AG08396 (cell line): ENCODE measurements at places on chromosomes 1 and 21.

DNA sequence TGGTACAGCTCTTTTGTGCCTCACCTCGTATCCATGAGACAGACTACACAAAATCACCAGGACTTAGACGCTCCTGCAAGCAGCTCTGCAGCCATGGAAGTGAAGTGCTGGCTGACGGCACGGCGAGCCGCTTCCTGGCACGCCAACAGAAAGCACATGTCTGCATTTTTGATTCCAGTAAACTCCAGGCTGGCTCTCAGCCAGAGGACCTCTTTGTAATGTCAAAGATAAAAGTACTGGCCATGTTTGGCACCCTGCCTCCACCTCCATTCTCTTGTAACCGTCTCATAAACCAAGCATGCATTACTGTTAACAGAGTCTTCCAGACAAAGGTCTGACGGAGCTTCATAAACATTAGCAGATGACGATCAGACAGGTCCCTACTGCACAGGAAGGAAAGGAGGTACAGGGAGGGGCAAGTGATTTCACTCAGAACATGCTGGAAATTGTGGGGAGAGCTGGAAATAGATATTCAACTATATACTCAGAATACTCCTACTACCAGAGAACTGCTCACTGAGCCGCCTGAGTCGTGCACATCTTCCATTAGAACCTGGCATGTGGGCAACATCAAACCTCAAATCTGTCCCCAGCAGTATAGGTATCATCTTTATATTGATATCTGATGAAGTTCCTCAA is 632.0 kb downstream of the SMYD3 start:
- peak; percentile 76 for DNase-seq

GRCh38 chr21:37430184-37430821 is 63.7 kb downstream of the DYRK1A start:
- DNase-seq = no peak

GRCh38 chr21:24093032-24093431 is 1514.2 kb downstream of the MRPL39 start:
- no peak for DNase-seq

DNA sequence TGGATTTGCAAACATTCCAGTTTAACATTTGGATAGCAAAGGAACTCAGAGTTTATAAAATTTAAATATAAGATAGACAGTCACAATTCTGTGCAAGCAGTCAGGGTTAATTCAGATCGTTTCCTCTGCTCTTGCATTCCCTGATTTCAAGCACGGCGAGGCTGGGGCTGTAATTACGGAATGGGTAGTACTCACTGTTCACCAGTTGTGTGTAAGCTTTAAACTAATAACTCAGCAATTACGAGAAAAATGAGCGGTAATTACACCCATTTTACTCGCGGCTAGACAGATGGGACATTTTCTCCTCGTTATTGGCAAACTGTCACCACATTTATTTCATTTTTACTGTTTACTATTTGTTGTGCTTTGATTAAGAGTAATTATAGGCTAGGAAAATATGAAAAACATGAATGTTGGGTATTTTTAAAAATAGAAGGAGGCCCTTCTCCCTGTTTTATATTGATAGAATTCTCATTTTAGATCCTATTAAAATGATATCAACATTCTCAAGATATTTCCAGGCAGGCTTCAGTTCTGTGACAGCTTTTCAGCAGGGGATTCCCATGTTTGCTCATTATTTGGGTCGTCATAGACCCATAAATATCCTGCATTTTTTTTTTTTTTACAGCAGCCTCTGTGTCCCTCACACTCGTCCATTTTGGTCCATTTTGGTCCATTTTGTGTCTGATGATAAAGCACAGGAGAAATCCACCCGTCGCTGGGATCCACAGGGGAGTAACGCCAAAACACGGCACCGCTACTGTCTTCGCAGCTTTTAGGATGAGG is 208.3 kb downstream of the DSCAM start:
- DNase-seq = no peak

DNA sequence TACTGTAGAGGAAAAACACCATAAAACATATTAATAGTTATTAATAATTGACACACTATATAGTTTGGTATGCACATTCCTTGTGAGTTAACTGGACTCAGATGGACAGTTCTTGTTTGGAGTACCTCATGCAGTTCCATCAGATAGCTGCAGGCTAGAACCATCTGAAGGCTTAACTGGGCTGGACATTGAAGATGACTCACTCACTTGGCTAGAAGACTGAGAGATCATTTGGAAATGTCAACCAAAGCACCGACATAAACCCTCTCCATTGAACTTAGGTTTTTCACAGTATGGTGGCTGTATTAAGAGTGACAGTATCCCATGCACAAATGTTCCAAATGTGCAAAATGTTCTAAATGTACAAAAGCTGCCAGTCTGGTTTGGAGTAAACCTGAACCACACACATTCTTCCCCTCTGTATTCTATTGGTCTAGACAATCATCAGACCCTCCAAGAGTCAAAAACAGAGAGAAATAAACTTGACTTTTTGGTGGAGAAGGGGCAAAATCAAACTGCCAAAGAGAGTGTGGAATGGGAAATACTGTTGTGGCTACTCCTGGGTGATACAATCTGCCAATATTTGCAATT is 708.4 kb downstream of the KCNT2 start:
- peak; percentile 2 for DNase-seq

DNA sequence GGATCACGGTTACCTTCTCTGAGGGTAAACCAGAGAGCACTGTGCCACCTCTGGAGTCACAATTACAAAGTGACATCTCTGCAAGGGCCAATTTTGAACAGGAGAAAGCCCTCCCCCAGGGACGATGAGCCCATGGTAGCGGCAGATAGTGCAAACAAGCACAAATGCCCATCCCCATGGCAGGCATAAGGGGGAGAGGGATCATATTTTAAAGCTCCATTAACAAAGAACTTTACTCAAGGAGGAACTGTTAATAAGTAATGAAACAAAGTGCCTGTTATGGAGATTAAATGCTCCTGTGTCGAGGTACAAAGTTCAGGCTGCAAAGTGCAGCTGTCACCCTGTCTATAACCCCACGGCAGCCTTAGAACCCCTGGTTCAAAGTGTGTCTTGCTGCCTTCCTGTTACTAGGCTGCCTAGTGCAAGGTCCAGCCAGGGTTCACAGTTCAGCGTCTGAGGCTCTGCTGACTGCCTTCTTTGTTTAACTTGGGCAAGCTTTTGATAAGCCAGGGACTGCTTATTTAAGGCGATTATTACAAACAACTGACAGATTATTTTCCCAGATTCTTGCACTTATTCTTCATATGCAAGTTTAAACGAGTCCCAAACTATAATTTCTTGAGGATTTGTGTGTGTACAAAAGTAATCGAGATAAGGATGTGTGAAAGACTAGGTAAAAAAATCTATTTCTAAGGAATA is 75.7 kb upstream of the NRIP1 start:
- DNase-seq = no peak

DNA sequence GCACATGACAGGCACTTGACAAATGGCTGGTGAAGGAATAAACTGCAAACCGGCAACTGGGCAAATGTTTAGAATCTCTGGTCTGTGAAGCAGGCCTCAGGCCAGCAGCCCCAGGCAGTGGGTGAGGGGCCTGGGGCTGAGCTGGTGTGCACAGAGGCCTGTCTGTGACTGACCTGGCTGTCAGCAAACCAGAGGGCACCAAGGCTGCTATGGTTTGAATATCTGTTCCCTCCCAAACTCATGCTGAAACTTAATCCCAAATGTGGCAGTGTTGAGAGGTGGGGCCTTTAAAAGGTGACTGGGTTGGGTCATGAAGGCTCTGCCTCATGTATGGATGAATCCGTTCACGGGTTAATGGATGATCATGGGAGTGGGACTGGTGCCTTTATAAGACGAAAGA is 139.8 kb downstream of the DMRTB1 start:
- no peak for DNase-seq

- DNase-seq = peak; percentile 9
Observed at GRCh38 chr1:23282957-23283356, 61.1 kb downstream of the HNRNPR start.

GRCh38 chr1:74713849-74714248 is 19.0 kb downstream of the CRYZ start:
- no peak for DNase-seq

DNA sequence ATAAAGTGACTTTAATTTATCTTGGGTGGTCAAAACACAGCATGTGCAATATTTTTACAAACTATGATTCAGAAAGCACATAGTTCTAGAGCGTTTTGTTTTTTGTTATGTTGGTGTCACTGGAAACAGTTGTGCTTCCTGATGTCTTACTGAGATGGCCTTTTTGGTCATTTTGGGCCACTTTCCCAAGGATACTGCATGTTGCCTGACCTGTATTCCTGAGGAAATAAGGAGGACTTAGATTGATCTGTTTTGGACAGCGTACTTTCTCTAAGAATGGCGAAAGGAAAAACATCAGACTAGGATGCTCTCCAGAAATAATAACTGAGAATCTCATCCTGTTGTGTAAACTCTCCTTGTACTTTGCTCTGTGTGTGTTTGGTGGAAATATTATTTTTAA is 451.2 kb downstream of the USP25 start:
- DNase-seq = no peak

- DNase-seq = no peak
Observed at GRCh38 chr1:171484760-171485374, 463 bp upstream of the PRRC2C start.

GRCh38 chr1:90993245-90993644 is 28.6 kb downstream of the ZNF644 start:
- DNase-seq = no peak

DNA sequence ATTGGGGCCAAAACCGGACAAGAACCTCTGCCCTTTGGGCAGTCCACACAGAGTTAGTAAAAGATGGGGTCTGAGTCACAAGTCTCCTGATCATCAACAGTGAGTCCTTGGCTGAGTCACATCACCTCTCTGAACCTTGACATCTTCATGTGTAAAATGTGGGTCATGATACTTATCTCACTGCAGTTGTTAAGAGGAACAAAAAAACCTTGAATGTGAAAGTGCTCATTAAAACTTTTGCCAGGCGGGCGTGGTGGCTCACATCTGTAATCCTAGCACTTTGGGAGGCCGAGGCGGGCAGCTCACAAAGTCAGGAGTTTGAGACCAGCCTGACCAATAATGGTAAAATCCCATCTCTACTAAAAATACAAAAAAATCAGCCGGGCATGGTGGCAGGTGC is 15.7 kb downstream of the S100A16 start:
- DNase-seq = peak; percentile 65

- no peak for DNase-seq
Observed at GRCh38 chr1:29620631-29621030, 384.3 kb downstream of the PTPRU start.

DNA sequence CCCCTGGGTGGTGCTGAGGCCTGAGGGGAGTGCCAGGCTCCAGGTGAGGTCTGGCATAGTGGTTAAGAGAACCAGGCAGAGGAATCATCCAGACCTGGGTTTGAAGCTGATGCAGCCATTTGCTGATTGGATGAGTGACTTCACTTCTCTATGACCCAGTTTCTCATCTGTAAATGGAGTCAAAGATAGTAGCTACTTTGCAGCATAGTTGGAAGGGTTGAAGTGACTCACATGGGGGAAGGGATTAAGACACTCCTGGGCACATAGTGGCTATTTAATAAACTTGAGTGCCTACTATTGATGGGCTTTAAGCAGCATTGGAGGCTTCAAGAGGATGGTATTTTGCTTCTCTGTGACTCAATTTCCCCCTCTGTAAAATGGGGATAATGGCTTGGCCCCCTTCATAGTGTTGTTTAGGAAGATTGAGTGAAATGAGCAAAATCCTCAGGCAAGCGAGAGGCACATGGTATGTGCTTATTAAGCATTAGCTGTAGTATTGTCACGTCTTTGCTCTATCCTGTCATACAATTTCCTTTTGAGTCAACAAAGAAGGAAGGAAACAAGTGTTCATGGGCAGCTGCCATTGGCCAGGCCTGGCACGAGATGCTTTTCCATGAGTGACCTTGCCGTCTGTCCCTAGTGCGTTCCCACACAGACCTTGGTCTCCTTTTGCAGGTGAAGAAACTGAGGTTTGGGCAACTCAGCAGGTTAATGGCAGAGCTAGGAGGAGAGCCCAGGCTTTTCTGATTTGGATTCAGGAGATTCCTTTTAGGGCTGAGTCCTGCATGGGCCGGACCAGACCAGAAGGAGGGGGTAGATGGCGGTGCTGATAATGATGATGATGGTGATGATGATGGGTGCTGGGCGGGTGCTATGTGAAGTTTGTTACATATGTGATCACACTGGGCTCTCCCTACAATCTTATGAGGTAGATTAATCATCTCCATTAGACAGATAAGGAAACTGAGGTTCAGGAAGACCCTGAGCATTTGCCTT is 131.1 kb upstream of the WNT4 start:
- no peak for DNase-seq

- no peak for DNase-seq
Observed at GRCh38 chr1:214295934-214296333, 15.0 kb downstream of the SMYD2 start.

DNA sequence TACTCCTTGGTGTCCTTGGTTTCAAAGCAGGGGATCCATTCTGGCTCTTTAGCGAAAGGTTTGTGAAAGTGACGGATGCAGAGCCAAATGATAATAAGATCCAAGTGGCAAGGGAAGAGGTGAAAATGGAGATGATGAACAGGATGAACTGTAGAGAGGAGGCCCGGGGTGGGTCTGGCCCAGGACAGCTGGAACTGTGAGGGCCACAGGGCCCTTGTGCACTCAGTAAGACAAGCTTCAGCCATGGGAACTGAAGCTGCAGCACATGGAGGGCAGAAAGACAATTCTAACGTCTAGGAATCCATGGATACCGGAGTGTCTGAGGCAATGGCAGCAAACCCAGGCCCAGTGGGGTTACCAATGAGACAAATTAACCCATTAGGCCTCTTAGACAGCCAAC is 4.8 kb downstream of the KCNA2 start:
- DNase-seq = no peak

DNA sequence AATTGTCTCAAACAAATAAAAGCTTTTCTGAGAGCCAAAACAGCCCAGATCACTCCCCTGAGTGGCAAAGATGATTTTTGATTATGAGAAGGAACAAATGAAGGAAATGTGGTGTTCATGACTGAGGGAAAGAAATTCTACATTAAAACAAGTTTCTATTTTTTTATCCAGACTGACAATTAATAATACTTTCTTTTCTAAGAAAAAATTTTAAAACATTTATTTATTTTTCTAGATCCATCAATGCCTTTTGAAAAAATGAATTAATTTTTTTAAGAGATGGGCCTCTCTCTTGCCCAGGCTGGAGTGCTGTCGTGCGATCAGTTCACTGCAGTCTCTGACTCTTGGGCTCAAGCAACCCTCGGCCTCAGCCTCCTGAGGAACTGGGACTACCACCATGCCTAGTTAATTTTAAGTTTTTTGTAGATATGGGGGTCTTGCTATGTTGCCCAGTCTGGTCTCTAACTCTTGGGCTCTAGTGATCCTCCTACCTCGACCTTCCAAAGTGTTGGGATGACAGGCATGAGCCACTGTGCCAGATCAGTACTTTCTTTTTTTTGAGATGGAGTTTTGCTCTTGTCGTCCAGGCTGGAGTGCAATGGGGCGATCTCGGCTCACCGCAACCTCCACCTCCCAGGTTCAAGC is 11.2 kb upstream of the TXNIP start:
- no peak for DNase-seq

DNA sequence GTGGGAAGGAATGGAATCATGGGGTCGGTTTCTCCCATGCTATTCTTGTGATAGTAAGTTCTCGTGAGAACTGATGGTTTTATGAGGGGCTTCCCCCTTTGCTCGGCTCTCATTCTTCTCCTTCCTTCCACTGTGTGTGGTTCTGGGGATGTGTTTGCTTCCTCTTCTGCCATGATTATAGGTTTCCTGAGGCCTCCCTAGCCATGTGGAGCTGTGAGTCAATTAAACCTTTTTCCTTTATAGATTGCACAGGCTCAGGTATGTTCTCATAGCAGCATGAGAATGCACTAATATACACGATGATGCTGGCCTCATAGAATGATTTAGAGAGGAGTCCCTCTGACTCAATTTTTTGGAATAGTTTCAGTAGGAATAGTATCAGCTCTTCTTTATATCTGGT is 195.4 kb upstream of the IVNS1ABP start:
- no peak for DNase-seq

GRCh38 chr1:4616831-4617465 is 37.5 kb upstream of the AJAP1 start:
- no peak for DNase-seq
